Stimulated activated naive CD4-positive, alpha-beta T cell treated with Interleukin-2 at 50 U/mL for 16 hours (primary cell): ENCODE measurements at places on chromosomes 2 and 18.

- no peak for DNase-seq
These were observed 49.8 kb upstream of the SLC1A4 start for GRCh38 chr2:64939332-64939917.

GRCh38 chr2:191749181-191749540 is 71.2 kb downstream of the NABP1 start:
- DNase-seq: no peak

- no peak for DNase-seq
These were observed 50.6 kb upstream of the PTPRM start for GRCh38 chr18:7516266-7517117.

GRCh38 chr2:138596403-138596802 is 94.8 kb downstream of the SPOPL start:
- no peak for DNase-seq

- no peak for DNase-seq
These were observed 23.4 kb downstream of the DAPL1 start for GRCh38 chr2:158818511-158818910.

DNA sequence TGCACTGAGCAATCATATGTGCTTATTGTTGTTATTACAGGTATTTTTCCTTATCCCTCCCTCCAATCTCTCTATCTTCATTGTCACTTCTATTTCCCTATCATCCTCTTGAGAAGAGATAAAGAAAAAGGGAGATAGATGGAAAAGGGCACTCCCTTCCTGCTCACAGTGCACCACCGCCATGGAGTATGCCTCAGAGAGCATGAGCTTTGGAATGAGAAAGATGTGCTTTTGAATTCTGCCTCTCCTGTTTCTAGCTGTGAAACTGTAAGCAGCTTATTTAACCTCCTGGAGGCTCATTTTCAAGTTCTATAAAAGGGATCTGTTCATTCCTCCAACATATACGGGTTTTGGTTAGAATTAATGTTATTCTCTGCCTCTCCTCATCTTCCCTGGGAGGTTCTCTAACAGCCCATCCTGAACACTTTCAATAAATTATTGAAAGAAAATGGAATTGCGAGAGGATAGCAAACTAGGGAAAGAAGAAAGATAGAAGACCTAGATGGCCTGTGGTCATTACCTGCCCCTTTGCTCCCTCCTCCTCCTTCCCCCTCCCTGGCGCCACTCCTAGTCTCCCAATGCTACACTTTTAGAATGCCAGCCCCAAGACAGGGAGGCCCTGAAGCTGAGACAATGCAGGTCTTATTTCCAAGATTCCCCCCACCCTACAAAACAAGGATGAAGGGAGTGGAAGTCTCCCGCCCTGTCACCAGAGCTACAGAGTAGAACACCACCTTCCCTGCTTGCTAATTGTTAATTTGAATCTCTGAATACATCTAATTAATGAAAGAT is 37.8 kb downstream of the FIGN start:
- no peak for DNase-seq

GRCh38 chr2:24885221-24886125 is 34.6 kb downstream of the ADCY3 start:
- no peak for DNase-seq

DNA sequence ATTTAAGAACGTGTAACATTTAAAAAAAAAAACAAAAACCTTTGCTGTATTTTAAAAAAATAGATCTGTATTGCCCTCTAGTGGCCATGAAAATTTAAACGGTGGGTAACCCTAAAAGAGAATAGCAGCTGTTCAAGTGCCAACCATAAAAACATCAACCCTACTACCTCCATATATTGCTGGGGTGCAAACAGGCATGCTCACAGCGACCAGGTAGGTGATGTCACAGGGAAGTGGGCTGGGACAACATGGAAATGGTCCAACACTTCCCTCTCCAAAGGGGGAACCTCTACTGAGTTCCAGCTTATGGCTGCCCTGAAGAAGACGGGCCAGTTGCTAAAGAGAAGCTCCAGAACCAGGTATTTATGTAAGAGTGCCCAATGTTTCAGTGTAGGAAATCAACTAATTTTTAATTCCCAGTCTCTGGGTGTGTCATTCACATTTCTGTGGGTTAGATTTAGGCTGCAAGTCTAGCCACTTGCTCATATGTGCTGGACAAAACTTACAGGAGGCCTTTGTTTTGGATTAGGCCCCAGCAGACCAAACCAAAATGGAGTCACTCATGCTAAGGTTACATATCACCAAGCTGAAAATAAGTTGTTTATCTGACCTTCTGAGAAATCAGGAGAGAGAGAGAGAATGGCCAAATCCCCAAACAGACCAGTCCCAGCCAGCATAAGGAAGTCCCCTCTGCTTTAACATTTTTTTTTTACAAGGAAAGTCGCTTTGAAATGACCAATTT is 54.5 kb downstream of the SKA1 start:
- DNase-seq: no peak

DNA sequence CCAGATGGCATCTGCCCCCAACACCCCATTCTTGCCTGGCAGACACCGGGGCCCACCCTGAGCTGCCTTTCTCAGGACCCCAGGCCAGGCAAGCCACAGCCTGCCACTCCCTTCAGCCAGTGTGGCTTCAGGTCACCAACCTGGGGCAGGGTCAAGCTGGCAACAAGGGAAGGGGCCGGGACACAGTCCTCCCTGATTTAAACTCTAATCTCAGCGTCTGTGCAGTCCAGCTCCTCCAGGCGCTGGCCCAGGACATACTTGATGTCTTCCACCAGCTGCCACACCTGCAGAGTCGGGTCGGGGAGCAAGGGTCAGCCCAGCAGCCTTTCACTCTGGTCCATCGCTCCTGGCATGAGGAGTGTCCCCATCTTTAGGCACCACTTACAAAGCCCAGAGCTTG is 29.0 kb upstream of the ALPP start:
- DNase-seq: no peak

DNA sequence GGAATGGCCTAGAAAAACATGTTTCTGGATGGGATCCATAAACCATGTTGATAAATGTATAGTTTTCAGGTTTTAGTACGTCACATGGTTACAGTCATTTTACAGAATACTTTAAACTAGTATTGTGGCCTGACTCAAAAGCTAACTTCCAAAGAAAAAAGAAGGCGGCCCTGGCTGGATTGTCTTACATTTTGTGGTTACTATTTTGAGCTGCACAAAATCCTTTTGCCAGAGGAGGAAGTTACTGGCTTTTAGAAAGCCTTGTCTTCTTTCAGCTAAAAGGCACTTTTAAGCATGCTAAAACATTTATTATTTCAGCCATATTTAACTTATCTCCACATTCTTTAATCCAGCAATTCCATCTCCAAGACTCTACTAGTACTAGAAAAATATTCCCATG is 227.9 kb downstream of the CDH2 start:
- no peak for DNase-seq

DNA sequence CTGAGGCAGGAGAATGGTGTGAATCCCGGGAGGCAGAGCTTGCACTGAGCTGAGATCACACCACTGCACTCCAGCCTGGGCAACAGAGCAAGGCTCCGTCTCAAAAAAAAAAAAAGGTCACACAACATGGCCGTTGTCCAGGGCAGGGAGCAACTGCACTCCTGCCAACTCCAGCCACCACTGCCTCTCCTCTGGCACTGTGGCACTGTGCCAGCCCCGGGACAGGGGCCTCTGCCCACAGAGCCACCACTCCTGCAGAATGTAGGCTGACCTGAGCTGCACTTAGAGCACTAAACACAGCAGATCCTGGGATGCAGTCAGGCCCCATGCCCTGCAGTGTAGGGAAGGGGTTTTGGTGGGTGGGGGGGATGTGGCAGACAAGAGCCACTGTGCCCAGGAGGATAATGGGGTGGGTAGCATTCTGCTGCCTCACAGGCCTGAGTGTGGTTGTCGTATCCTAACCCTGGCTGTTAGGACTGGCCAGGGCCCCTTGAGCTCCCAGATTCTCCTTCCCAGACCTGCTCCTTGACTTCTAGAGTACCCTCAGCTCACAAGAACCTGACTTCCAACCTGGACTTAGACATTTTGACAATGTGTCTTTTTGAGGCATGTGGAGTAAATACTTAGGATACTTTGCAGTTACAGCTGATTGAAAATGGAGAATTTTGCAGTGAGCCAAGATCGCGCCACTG is 69.4 kb upstream of the SH3RF3 start:
- no peak for DNase-seq

DNA sequence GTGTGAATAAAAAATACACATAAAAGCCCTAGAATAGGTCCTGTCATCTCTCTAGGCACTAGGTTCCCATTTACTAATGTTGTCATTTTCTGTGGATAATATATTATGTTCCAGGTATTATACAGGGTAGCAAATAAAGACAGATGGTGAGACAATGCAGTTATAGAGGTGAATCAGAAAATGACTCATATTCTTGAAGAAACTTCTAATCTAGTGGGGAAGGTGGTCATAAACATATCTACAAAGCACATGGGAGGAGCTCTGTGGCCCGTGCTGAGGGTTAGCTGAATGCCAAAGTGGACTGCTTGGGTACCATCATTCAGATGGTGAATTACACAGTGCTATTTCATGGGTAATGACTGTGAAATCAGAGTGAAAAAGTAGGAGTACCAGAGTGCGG is 700.9 kb downstream of the ERBB4 start:
- DNase-seq: no peak

DNA sequence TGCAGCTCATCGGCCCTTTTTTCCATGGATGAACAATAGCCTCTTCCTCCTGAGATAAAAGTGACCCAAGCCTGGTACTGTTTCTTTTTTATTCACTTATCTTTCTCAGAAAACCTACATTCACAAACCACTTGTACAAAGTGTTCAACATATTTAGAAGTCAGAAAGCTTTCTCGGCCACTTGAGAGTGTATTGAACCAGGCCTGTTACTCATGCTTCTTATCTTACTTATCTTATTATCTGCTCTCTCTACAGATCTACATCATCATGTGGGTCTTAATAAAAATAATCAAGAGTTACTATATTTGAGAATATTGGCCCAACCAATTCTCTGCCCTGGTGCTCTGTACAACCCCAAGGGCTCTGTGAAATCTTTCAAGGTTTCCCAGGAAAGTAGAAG is 242.1 kb downstream of the MREG start:
- DNase-seq: no peak

DNA sequence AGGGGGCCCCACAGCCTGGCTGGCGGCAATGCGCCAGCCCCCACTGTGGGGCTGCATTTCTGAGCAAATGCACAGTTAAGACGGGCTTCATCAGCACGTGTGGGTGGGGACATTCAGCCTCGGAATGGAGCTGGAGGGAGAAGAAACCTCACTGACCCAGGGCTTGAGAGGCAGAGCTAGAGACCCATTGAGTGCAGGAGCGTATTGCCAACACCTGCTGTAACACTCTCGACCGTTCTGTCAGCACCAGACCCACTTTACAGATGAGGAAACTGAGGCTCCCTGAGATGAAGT is 200.9 kb upstream of the RAB6C start:
- no peak for DNase-seq

DNA sequence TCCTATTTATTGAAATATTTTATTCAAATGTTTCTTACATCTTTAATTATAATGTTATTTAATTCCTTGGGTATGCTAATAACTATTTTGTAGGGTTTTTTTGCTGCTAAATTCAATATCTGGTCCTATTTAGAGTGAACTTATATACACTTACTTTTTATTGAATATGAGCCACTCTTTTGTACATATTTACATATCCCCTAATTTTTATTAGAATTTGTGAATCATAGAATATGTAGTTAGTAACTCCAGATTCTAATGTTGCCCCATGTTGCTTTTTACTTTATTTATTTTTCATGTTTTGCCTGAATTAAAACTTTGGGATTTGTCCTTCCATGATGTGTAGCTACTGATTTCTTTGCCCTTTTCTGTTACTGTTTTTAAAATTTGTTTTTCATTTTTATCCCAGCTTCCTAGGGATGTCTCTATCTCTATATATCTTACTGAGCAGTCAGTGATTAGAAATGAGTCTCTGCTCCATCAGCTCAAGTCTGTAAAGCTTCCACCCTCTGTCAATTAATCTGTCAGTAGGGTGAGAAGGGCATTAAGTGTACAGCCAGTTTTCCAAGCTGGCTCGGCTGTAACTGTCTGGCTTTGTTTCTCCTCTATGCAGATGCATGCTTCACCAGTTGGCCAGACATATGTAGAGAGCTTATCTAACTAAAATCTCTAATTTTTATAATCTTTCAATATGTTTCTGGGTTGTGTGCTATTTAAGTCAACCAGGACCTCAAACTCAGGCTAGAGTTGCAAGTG is 256.9 kb downstream of the CDH19 start:
- no peak for DNase-seq

- DNase-seq: no peak
These were observed 49.4 kb upstream of the APCDD1 start for GRCh38 chr18:10405014-10405493.

DNA sequence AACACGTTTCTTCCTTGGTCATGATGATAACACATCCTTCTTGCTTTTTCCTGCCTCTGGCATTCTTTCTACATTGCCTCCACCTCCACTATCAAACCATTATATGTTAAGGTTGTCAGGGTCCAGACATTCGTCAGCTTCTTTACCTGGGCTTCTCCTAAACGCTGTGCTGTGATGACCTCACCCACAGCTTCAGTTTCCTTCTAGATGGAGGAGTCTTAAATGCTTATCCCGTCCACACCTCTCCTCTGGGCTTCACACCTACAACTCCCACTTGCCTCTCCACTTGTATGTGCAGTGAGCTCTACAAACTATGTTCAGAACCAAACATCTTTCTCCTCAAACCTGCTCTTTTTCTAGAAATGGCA is 666 bp upstream of the STAT1 start:
- no peak for DNase-seq

- DNase-seq: peak; percentile 72
These were observed 3.7 kb upstream of the PCBP1 start for GRCh38 chr2:70083344-70084156.

- DNase-seq: no peak
These were observed 415.8 kb downstream of the HRH4 start for GRCh38 chr18:24876266-24876665.

DNA sequence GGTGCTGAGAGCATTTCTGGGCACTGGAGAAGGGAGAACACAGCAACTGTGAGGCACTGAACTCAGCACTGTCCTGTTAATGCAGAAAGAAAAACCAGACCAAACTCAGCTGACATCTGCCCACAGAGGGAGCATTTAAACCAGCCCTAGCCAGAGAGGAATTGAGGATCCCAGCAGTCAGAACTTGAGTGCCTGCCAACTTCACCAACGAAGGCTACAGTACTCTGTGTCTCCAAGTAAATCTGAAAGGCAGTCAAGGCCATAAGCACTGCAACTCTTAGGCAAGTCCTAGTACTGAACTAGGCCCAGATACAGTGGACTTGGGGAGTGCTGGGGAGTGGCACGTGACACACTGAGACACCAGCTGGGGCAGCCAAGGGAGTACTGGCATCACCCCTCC is 176.2 kb upstream of the ZC3H15 start:
- DNase-seq: no peak

DNA sequence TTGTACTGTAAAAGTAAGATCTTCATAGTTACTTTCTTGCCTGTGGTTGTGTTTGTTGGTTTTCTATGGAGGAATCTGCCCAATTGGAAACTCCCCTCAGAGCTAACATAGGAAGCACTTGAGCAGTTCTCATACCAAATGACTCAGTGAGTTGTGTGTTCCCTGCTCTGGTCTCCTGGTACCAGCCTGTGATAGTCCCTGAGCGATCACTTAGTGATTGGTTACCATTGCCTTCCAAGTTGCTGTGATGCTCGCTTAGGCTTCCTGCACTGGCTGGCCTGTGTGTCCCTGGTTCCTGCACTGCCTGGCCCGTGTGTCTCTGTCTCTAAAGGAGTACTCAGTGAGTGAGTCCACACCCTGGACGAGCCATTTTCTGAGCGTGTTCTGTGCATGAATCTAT is 133.0 kb downstream of the MAP4K4 start:
- DNase-seq: peak; percentile 9

GRCh38 chr18:30280861-30281470 is 761.6 kb downstream of the DSC3 start:
- DNase-seq: no peak
